NCI-H1105 treated with DMSO at 0.1 percent for 48 hours (cell line): ENCODE measurements at places on chromosomes 12 and 14.

- DNase-seq, result peak; percentile 23
These were observed 107.4 kb downstream of the PRICKLE1 start for GRCh38 chr12:42482041-42482747.

- no peak for DNase-seq
These were observed 37.9 kb downstream of the KICS2 start for GRCh38 chr12:64184216-64184615.

GRCh38 chr14:100140452-100141078, 18.9 kb downstream of the DEGS2 start:
- DNase-seq, result no peak

- DNase-seq, result no peak
These were observed 59.0 kb downstream of the IQSEC3 start for GRCh38 chr12:125566-125965.

DNA sequence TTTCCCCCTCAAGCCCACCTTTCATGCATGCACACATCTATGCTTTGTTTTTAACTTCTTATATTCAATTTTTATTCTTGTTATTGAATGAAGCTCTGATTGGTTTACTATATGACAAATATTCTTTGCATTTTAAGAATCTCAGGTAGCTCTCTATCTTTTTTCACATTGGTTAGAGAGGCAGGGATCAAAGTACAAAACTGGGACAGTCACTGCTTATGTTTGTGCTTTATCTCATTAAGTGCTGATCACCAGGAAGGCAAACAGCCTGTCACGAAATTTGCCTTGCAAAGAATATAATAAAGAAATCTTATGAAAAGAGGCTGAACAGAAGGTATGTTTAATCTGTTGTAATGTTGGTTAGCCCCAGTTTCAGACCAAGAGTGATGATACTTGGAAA, 29.7 kb upstream of the INSM2 start:
- no peak for DNase-seq
